Activated CD4-positive, alpha-beta T cell treated with anti-CD3 and anti-CD28 coated beads, Interleukin-2, amount 10 ng/mL, durations not matched to agents 7 days and 5 days (primary cell): ENCODE measurements at places on chromosomes 7 and 10. TPM values are rescaled to one million over a fixed set of nuclear protein-coding genes. Genes with fewer than 3 reads are reported as not detected.
A peak's percentile ranks its signal among the peaks of the same experiment; 100 is the strongest.

DNA sequence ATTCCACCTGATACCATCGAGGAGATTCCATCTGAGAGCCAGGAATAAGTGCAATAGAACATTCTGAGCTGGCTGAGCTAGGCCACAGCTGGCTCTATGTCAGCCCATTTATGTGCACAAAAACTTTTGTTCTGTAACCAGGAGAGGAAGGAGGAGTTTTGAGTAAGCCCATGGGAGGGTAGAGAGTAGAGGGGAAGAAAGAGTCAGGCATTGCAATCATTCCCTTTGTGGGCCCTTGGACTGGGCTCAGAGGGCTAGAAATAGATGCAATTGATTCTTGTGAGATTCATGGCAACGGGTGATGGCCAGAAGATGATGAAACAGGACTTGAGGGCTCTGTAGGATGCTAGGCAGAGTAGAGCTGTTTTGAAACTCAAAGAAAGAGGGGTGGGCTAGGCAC lies 104.6 kb upstream of the KIF5B start:
- H3K27ac ChIP-seq = no peak overlapping the region
- H3K4me1 ChIP-seq = no peaks in the 10 kb centered on the region
- H3K36me3 ChIP-seq = no peaks in the 10 kb centered on the region
- no peak overlapping the region for H3K4me3 ChIP-seq
- H3K27me3 ChIP-seq = peaks cover 2% of the 10 kb centered on the region

AQP1 gene
- total RNA-seq = 0.12 TPM

SLC29A3 gene
- 3.4 TPM for total RNA-seq

- H3K27me3 ChIP-seq = no peaks in the 10 kb centered on the region
- no peak overlapping the region for H3K27ac ChIP-seq
- H3K4me1 ChIP-seq = no peaks in the 10 kb centered on the region
- H3K4me3 ChIP-seq = no peak overlapping the region
- no peak for DNase-seq
Measured at GRCh38 chr7:69889338-69889975, 291.2 kb downstream of the AUTS2 start.

GRCh38 chr10:609868-610545 lies 79.5 kb downstream of the DIP2C start:
- H3K36me3 ChIP-seq = no peaks in the 10 kb centered on the region
- H3K4me3 ChIP-seq = no peak overlapping the region
- no peaks in the 10 kb centered on the region for H3K4me1 ChIP-seq
- H3K27me3 ChIP-seq = no peaks in the 10 kb centered on the region
- no peak overlapping the region for H3K27ac ChIP-seq
- no peak for DNase-seq

DNA sequence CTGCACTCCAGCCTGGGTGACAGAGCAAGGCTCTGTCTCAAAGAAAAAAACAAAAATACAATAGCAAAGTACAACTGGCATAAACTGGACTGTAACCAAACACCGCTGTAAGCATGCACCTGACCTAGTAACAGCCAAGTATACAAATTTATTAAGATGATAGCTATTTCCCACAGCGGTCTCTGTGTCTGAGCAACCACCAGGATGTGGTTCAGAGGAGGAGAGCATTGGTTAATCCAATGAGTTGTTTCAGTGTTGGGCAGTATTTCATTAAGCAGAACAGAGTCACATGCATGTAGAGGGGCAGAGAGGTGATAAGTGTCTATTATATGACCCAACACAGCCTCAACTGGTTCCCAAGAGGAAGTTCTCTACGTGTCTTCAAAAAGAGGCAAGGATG lies 4.0 kb downstream of the SLC16A12 start:
- no peak for DNase-seq
- no peak overlapping the region for H3K4me3 ChIP-seq
- H3K36me3 ChIP-seq = no peaks in the 10 kb centered on the region
- H3K27me3 ChIP-seq = peaks cover 60% of the 10 kb centered on the region
- peaks cover 14% of the 10 kb centered on the region for H3K4me1 ChIP-seq

IFIT2 gene
- 9.9 TPM for total RNA-seq

DNA sequence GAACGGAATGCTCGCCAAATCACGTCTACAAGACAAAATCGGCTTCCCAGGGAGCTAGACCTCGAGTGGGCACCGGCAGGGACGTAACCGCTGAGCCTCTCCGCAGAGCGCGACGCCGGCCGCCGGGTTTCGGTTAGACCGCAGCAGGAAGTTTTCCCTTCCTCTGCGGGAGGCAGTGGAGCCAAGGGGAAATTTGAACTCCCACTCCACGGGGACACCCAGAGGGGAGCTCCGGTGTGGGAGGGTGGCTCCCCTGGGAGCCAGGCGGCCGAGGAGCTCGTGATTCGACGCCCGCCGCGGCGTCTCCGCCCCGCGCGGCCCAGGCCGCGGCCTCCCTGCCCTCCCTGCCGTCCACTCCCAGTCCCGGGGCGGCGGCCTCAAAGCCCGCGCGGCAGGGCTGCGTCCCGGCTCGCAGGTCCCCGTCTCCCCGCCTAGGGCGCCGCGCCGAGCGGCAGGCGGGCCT lies 426 bp downstream of the SYPL1 start:
- peaks cover 17% of the 10 kb centered on the region for H3K36me3 ChIP-seq
- peaks cover 2% of the 10 kb centered on the region for H3K27me3 ChIP-seq
- peaks cover 49% of the 10 kb centered on the region for H3K4me1 ChIP-seq

DNA sequence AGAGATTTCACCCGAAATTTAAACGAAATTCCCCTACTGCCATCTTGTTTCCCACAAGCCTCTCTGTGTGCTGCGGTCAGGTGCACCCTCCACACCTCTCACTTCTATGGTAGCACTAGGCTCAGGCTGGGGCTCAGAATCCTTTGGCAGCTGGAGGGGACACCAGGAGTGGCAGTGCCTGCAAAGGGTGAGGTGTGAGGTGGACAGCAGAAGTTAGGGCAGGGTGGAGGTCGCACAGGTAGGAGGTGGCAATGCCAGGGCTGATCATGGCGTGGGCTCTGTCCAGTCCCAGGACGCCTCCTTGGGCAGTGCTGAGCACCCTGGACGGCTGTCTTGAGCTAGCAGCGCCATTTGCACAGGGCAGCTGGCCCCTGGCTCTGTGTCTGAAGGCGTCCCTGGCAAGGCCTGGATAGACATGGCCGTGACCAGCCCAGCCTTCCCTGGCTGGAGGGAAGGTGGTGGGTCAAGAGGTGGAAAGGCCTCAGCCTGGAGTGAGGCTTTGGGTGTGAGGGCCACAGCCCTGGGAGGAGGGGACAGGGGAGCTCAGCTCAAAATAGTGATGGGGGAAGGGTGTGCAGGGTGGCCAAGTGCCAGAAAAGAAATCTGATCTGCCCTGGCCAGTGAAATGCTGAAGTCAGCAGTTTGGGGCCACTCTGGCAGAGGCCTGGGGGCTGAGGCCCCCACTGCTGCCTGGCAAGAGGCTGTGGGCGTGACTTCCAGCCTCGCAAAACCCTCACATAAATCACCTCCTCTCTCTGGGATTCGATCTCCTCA lies 40.0 kb downstream of the ZCCHC24 start:
- H3K27ac ChIP-seq = no peak overlapping the region
- no peaks in the 10 kb centered on the region for H3K36me3 ChIP-seq
- H3K4me1 ChIP-seq = no peaks in the 10 kb centered on the region
- H3K4me3 ChIP-seq = no peak overlapping the region
- no peak for DNase-seq

- H3K36me3 ChIP-seq = peaks cover 22% of the 10 kb centered on the region
- no peaks in the 10 kb centered on the region for H3K27me3 ChIP-seq
Measured at GRCh38 chr10:101655570-101655969, 39.4 kb downstream of the FBXW4 start.

SFRP5 gene
- total RNA-seq = not detected

TMEM229A gene
- total RNA-seq = not detected

- peak overlapping the region; percentile 93 for H3K27ac ChIP-seq
- peak overlapping the region; percentile 95 for H3K4me3 ChIP-seq
- DNase-seq = peak; percentile 94
- no peaks in the 10 kb centered on the region for H3K36me3 ChIP-seq
- peaks cover 42% of the 10 kb centered on the region for H3K4me1 ChIP-seq
- H3K27me3 ChIP-seq = no peaks in the 10 kb centered on the region
Measured at GRCh38 chr7:66591799-66592596, 36.7 kb upstream of the KCTD7 start.

ZNF736 gene
- total RNA-seq = 26.6 TPM

CDNF gene
- 0.67 TPM for total RNA-seq

DNA sequence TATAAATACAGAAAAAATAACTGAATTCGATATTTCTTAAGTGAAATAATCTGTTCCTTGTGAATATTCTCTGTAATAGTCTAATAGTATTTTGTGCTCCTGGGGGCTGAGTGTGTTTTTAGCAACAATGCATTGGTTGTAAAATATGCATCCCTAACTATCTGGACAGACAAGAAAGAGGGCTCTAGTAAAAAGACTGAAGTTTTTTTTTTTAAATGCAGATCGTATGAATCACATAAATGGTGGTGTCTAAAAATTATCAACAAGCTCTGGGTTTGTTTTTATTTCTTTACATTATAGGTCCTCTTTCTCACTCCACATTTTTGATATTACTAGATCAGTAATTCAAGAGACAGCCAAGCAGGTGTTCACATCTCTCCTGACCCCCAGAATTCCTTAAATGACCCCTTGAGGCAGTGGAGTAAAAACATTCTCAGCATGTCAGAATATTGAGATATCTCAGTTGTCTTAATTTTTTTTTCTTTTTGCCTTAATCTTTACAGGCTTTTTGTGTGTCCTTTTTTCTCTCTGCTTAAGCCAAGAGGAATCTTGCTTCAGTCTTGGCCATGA lies 18.2 kb downstream of the ARID5B start:
- peaks cover 81% of the 10 kb centered on the region for H3K36me3 ChIP-seq
- no peak for DNase-seq
- H3K4me3 ChIP-seq = no peak overlapping the region
- no peaks in the 10 kb centered on the region for H3K27me3 ChIP-seq
- peak overlapping the region; percentile 26 for H3K27ac ChIP-seq

DNA sequence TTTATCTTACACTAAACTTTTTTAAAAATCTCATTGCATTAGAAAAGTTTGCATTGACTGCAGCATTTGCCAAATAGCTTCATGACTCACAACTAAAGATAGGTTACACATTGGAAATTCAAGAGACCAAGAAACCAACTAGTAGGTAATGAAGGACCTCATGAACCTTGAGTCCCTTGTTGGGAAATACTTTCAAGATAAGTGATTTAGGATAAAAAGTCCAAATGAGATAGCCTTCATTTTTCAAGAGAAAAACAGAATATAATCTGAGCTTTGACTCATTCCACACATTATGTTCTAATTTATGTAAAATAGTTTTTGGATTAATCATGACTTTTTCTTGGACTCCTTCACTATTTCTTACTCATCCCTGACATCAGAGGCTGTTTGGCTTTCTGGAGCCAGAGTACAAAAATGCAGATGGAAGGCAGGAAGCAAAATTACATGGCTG lies 13.1 kb upstream of the LIPF start:
- no peaks in the 10 kb centered on the region for H3K36me3 ChIP-seq
- H3K4me1 ChIP-seq = no peaks in the 10 kb centered on the region
- H3K27me3 ChIP-seq = peaks cover 24% of the 10 kb centered on the region
- no peak overlapping the region for H3K4me3 ChIP-seq

DNA sequence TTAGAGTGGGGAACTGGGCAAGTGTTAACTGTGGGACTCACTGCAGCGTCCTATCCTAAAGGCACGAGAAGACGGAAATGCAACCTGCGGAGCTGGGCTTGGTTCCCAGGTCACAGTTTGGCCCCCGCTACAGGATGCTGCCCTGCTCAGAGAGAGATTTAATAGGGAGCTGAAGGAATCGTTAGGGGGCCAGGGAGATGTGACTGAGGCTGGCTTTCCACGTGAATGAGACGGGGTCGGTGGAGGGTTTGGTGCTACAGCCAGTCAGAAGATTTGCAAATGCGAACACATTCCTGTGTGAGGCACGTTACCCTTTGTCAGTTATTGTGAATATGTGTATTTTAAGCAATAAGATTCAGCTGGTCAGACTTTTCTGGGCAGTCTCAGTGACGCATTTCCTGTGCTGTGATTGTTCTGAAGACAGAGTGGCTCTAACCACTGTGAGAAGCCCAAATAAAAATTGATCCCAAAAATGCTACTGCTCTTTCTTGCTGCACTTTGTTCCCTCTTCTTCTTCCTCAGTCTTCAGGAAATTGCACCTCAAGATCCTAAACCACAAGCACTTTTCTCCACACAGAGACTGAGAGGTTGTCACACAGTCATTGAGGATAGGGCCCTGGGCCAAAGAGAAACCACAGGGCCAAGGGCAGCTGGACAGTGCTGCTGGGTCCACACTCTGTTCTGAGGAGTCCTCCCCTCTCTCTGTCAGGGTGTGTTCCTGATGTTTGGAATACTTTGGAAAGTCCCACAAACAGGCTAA lies 21.2 kb downstream of the CYP17A1 start:
- no peak overlapping the region for H3K27ac ChIP-seq
- peaks cover 30% of the 10 kb centered on the region for H3K4me1 ChIP-seq
- no peaks in the 10 kb centered on the region for H3K27me3 ChIP-seq
- DNase-seq = no peak

DNA sequence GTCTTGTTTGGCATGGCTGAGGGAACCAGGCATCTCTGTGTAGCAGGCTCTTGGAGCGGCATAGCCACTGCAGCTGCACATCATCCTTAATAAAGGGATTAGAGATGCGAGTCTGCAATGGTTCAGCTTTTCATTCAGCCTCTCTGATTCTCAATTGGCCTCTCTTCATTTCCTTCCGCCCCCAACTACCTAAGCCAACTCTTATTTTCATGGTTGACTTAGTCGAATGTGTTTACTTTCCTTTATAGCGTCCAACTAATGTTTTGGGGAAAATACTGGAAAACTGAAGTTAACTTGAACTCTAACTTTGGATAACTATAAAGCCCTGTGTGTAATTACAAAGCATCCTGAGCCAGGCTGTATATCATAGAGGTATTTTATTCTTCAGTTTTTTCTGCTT lies 202.2 kb upstream of the KIAA1217 start:
- no peaks in the 10 kb centered on the region for H3K4me1 ChIP-seq
- H3K27ac ChIP-seq = no peak overlapping the region
- H3K4me3 ChIP-seq = no peak overlapping the region
- DNase-seq = no peak
- H3K36me3 ChIP-seq = no peaks in the 10 kb centered on the region

DNA sequence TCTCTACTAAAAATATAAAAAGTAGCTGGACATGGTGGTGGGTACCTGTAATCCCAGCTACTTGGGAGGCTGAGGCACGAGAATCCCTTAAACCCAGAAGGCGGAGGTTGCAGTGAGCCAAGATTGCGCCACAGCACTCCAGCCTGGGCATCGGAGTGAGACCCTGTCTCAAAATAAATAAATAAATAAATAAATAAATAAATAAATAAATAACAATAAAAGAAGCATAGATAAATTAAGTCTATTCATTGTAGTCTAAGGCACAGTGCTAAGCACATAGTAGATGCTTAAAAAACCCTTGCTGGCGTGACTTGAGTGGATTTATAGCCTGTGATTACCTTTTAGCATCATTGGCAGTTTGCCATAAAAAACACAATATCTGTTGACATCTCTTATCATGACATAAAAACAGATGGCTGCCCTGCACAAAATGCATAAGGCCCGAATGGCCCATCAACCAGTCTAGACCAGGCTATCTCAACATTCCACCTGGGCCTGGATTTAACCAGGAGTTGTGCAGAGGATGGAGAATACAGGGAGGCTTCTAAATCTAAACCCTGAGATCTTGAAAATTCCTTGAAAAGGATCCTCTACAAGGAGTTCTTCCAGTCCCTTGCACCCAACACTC lies 94.9 kb downstream of the PRLHR start:
- H3K4me3 ChIP-seq = no peak overlapping the region
- H3K36me3 ChIP-seq = no peaks in the 10 kb centered on the region
- DNase-seq = no peak

ITPRID1 gene
- not detected for total RNA-seq
